ENCODE measurements at places on chromosomes 1 and 21. TPM values are rescaled to one million over a fixed set of nuclear protein-coding genes. Genes with fewer than 3 reads are reported as not detected.

DNA sequence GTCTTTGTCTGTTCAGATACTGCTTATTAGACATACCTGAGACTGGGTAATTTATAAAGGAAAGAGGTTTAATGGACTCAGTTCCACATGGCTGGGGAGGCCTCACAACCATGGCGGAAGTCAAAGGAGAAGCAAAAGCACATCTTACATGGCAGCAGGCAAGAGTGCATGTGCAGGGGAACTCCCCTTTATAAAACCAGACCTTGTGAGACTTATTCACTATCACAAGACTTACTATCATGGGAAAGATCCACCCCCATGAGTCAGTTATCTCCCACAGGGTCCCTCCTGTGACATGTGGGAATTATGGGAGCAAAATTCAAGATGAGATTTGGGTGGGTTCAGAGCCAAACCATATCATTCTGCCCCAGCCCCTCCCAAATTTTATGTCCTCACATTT, 7.1 kb upstream of the PSMA5 start:
- no peak for DNase-seq

GRCh38 chr1:2108213-2108876, 58.1 kb downstream of the PRKCZ start:
- DNase-seq: peak; percentile 73

DNA sequence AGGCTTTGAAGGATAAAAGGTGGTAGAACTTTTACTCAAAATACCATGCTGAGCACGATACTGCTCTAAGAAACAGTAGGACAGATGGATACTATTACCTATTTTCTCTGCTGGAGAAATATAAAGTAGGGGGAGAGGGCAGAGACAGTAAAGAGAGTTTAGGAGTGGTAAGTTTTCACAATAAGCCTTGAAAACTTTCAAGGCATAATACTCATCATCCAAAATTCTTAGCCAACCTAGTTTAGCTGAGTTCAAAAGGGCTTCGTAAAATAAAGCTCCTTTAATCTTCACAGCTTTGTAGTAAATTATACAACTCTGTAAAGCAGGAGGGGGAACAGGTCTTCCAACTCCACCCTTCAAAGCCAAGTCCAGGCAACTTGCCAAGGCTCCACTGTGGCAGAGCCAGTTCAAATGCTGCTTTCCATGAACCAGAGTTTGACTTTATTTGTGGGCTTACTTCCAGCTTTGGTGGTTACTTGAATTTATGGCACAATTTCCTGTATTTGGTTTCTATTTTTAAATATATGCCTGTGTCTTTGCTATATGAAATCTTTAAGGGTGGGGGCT, 15.5 kb downstream of the TEX38 start:
- peak; percentile 83 for DNase-seq

DNA sequence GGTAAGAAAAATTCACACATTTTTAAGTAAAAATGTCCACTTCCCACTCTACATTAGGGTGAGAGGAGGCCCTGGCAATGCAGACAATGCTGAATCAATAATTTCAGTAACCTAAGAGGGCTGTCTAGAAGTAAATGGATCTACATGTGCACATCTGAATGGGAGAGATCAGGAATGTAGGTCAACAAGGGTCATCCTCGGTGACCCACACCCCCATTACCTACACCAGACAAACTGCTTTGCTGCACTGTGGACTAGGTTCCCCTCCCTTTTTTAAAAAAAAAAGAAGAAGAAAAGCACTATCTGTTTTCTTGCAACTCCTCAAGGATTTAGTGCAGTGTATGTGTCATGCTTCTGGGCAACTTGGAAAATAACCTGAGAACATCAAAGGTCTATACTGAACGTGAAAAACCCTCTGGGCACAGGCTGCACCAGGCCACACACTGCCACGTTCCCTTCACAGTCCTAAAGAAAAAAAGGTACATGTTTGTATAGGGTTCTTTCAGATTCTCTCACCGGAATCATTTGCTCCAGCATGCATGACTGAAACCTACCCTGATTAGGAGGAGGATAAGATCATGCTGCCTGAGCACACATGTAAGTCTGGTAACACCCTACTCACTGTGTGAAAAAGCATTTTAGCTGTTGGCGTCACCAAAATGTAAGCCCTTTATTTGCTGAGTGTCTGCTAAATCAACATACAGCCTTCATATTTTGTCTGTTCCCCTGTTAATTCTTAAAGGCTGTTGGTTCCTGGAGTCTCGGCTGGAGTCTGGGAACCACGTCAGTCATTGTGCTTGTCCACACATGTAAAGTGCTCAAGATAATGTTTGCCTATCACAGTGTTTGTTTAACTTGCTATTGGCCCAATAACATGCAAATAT, 341.0 kb downstream of the SMYD3 start:
- peak; percentile 35 for DNase-seq

DNA sequence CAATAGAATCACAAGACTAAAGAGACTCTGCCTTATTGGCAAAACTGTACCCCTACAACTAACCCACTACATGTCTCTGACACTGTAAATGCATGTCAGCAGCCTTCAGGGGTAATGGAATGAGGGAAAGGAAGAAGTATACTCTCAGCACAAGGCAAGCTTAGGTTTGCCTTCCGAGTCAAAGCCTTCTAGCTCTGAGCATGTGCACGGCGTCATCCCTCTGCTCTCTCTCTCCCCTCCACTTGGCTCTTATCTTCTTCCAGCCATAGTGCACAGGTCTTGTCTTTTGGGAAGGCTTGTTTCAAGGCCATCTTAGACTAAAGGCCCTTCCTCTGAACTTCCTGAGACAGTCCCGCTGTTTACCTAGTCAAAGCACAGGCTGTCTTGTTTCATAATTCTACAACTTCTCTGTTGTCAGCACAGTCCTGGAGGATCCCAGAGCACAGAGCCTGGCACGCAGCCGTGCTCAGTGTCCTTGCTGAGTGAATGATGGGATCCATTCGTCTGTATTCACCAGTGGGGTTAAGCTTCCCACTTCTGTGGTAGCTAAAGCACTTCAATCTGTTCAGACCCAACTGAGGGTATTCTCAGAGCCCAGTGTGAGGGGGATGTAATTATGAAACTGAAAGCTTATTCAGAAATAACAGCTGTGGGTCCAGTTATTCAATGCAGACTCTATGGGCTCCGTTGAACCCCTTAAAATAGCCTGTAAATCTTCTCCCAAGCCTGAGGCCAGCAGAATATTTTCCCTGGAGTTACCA, 166.5 kb upstream of the PLD5 start:
- no peak for DNase-seq

DNA sequence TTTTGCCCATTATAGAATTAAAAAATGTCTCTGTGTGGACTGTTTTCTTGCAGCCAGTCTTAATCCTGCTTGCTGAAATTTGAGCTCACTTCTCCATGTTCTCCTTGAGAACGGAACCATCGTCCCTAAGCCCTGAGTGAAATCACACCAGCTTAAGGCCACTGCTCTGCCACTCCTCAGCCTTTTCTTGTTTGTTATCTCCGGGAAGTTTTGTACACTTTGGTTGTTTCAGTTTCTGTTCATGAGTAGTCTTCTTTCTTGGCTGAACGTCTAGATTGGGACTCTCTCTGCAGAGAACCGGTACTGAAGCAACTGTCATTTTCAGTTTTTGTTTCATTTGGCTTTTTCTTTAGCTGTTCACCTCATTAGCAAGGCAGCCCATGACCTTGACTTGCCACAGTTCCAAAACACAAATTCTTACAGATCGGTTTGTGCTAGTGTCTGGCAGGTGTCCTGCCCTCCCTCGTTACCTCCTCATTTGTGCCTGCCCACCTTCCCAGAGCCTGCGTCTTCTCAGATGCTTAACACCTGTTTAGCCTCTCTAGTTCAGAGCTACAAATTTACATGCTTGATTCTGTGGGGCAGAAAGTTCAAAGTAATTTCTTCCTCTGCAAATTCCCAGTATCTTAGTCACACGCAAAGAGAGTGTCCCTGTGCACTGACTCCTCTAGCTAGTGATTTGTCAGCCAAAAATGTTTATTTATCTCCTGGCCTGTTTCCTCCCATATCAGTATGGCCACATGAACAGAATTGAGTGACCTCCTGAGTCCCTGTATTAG, 12.4 kb downstream of the PSEN2 start:
- no peak for DNase-seq

GRCh38 chr1:55916907-55917306, 662.5 kb downstream of the PLPP3 start:
- no peak for DNase-seq

- DNase-seq: no peak
Observed at GRCh38 chr1:200240656-200241055, 169.2 kb downstream of the ZNF281 start.

- no peak for DNase-seq
Observed at GRCh38 chr1:164806531-164806930, 247.5 kb downstream of the PBX1 start.

NBPF6 gene
- not detected for total RNA-seq

Measured in upper lobe of left lung (tissue), 6 donors.